ENCODE measurements at places on chromosomes 12 and 14.

DNA sequence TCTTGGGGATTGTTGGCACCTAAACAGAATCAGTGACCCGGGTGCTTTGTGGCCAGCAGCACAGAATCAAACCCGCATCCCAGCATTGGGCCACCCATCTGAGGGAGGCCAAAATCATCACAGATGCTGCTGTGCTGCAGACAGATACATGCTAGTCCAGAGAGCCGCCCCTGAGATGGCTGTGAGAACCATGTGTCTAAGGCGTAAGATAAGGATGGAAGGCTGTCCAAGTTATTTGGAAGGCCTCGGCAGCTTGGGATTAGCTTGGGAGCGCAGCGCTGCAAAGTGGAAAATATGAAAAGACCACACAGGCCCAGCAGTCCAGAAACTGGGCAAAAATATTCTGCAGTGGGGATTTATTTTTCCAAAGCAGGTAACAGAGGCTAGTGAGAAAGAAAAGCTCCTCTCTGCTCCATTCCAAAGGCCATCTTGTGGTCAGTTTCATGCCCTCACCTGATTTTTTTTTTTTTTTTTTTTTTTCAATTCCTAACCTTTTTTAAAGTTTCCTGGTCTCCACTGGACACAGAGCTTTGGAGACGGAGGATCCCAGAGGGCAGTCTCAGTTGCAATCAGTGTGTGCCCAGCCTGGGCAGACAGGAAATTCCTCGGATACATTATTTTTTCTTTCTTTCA lies 178.9 kb upstream of the BCL2L14 start:
- no peak for DNase-seq

GRCh38 chr14:85856430-85856829 lies 326.5 kb downstream of the FLRT2 start:
- DNase-seq = peak; percentile 24

GRCh38 chr14:59126714-59127436 lies 61.6 kb upstream of the DAAM1 start:
- DNase-seq = peak; percentile 63

DNA sequence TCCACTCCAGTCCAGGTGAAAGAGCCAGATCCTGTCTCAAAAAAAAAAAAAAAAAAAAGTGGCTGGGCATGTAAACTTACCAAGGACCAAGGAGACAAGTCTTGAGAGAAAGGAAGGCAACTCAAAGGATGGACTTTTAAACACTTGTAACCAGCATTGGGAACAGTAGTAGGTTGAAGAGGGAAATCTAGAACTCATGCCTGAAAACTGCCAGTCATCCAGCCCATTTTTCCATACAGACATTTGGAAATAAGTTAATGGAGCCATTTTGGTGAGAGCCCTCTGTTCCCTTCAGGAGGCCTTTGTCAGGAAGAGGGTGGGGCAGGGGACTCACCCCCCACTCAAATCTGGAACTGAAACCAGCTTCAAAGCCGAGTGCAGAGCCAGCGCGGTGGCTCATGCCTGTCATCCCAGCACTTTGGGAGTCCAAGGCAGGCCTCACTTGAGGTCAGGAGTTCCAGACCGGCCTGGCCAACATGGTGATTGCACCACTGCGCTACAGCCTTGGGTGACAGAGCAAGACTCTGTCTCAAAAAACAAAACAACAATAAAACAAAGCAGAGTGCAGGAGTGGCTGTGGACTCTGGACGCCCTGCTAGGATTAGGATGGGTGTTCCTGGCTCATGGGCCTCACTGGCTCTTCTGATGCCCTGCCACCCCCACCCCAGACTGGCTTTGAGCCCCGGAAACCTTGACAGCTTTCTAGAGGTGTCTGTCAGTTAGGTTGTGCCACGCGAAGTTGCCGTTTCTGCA lies 1.6 kb upstream of the MLXIP start:
- no peak for DNase-seq

DNA sequence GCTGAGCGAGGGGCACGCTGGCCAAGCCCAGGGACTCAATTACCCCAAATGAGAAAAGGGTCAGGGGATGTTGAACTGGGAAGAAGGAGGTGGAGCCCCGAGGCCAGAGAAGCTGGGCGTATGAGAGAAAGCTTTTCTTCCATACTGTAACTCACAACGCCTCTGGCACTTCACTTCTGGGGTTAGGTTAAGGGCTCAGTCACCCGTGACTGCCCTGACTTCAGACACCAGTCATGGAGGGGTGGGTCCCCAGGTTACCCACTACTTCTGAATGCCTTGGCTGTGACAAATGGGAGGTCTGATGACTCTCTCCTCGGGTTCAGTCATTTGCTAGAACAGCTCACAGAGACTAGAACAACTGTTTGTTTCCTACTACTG lies 5.5 kb upstream of the GPR132 start:
- DNase-seq = no peak

GRCh38 chr12:128047266-128048060 lies 219.5 kb upstream of the TMEM132C start:
- no peak for DNase-seq

GRCh38 chr12:58920102-58920960 lies at the start of gene LRIG3:
LRIG3 (minus strand) TSS chr12:58920504; CDS start chr12:58920235, 269 bp downstream.
- peak; percentile 38 for DNase-seq

DNA sequence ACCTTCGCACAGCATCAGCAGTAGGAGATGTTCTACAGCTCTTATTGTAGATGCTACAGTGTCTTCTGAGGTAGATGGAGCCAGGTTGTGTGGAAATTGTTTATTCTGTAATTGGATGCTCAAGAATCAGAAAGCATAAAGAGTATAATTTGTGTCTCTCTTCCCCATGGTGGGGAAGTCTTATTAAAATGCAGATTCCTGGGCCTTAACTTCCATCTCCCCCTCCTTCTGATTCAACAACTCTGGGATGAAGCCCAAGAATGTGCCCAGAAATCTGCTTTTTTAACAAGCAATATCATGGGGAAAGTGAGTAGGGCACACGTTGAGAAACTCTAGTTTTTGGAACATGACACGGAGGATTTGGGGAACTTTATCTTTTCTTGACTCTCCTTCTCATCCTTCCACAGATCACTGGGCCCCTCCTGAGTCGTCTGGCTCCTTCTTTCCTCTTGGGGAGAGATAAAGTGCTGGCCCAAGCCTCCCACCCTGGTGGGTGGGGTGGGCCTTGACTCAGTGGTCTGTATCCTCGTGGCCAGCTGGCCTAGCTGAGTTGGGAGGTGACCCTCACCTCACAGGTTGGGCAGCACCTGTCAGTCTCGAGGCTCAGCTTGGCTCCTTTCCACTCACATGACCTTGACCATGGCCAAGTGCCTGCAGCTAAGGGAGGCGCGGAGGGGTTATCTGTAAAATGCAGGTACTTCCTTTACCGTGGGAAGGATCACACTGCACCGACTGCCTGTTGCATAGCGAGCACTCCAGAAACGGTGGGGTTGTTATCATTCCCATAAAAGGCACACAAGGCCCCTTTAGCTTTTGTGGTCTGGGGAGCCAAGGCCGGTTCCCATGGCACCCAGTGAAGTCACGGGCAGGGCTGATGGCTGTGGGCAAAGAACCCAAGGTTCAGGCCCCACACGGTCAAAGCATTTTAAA lies 141.9 kb downstream of the CHST11 start:
- DNase-seq = no peak

DNA sequence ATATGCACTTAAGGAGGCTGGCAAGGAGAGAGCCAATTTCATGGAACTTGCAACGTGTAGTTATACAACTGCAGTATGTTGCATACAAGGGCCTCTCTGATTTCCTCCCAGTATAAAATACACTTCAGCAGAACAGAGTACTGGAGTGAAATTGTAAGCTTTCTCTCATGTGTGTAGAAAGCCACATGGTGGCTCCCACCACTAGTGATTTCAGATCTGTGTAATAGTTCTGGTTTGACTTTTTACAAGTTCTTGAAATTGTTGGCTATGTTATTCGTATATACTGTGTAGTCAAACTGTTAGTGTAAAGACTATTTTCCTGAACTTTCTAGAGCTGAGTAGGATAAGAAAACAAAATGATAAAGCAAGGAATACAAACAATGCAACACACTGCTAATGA lies 16.4 kb upstream of the LMO3 start:
- no peak for DNase-seq

GRCh38 chr12:103560604-103561101 lies 26.4 kb upstream of the STAB2 start:
- DNase-seq = no peak

DNA sequence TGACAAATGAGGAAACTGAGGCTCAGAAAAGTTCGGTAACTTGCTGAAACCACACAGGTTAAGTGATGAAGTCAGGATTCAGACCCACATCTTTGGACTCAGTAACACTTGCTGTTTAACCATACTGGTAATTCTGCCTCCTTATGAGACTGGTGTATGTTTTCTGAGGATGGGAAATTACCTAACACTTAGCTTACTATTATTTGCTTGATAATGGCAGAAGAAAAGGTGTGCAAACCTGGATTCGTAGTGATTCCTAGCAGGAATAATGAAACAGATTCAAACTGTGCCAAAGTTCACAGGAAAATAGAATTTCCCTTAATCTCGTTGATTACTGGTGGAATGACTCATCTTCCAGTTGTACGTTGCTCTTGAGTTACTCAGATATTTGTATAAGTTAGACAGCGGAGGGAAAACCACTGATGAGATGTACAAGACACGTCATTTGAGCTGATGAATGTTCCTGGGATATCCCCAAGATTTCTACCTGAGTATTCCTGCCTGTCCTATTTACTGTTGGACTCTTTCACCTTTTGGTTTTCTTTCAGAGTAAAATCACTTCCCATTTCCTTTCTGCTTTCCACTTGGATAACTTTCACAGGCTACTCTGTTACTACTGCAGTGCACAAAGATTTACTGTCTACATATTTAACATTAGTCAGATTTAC lies 37.5 kb downstream of the PRORP start:
- no peak for DNase-seq

GRCh38 chr14:31945074-31945613 lies 132.0 kb upstream of the ARHGAP5 start:
- DNase-seq = peak; percentile 72

- DNase-seq = no peak
These were observed 46.3 kb downstream of the ADGRD1 start for GRCh38 chr12:131000000-131000486.

DNA sequence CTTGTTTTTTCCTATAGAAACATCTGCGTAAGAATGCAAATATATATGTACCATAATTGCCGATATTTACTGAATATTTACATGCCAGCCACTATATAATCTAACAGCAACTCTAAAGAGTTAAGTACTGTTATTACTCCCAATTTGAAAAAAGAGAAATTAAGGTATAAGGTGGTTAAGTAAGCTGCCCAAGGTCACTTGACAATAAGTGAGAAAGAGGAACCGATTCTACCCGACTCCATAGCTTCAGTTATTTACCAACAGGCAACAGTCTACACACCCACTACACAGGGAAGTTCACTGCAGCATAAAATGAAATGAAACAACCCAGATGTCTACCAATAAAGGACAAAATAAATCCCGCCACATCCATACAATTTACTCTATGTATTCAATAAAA lies 1.1 kb downstream of the MIS18BP1 start:
- no peak for DNase-seq

Measured in NCI-H1694 (cell line).